IPS DF 6.9 (cell line): ENCODE measurements at places on chromosomes 7 and 10.

GRCh38 chr10:23951841-23952240, 257.1 kb upstream of the KIAA1217 start:
- no peak for DNase-seq

DNA sequence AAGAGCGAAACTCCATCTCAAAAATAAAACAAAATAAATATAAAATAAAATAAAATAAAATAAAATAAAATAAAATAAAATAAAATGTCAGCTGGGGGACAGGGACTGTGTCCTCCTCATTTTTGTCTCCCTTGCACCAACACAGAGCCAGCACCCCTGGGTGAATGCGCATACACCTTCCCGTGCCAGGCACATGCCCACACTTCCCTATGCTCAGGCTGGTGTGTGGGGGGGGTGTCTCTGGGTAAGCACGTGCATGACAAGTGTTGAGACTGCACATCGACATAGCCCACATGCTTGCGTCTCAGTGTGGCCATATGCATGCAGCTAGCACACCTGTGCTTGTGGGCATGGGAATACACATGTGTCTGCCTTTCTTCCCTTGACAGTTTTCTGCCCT, 24.7 kb upstream of the TLX1 start:
- DNase-seq = no peak

DNA sequence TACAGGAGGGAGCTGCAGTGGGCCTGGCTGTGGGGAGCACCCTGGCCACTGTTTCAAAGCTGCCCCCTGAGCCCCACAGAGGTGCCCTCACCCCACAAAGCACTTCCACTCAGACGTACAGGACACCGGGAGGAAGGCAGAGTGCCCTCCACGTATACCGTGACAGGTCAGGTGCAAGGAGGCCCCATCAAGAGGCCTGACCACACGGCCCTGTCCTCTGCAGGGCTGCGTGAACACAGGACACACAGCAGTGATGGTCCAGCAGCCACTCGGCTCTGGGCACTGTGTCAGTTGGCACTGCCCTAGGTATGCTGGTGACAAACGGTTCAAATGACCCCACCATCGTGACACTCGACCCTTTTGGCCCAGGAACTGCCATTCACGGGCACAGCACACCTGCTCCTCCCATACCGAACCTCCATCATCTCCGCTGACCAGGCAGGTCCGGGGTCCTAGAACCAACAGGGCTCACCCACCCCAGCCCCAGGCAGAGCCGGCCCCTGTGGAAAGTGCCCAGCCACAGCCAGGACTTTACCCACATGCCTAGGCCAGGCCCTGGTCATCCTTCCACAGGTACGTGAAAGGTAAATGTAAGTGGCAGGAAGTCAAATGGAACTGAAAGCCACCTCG, 560.9 kb downstream of the PTPRN2 start:
- DNase-seq = no peak

DNA sequence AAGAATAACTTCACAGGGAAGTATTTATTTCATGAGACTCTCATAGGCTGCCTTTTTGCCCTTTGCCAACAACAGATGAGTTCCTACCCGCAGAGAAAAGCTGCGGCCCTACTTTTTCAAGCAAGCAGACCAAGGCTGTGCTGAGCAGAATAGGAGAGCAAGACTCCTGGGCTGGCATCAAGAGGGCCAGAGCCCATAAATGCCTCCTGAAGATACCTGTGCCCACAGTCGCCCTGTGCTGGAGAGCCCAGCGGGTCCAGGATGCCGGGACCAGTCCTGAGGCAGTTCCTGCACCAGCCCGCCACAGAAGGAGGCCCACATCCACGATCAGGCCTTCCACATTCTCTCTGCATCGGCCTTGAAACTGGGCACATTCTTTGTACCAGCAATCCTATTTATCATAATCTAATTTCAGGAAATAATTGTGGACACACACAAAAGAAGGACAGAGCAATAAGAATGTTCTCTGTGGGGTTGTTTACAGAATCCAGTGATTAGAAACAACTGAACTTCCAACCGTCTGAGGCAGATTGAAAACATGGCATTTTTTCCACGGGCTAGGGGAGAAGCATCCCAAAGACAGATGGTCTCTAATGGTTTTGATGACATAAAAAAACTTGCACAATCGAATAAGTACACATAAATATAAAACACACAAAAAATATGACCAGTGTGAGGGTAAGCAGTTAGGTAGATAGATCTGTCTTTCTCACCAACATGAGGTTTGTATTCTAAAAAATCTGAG, 95.6 kb downstream of the CPXM2 start:
- no peak for DNase-seq

DNA sequence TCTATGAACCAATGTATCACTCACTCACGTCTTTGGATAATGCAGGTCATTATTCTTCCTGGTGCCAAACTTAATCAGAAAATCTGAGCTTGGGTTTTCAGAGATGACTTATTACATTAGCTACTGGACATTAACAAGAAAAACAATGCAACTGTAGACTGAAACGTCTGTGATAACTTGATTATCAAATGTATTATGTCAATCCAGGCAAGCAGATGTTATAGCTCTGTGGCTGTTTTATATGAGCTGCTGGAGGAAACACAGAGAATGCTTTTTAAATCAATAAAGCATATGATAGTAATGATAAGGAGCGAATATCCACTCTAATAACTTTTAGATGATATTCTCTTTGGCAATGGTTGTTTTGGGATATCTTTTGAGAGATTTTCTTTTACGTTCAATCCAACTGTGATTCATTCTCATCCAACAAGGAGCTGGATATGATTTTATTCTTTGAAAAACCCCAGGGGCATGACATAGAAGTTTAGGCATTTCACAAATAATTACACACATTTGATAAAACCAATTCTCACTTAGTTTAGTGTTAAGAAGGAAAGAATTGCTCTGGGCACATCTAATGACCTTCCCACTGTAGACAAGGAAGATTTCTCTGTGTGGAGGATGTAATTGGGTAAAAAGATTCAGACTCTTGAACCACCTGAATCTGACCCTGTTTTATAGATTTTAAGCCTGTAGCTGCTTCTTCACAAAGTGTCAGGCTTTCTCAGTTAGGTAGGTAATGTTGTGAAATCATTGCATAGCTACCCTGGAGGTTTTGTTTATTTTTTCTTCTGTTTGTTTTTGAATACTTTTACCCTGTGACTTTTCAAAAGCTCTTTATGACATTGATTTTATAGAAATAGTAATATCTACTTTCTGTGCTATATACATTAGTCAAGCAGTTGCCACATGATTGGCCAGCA, 1124.7 kb downstream of the DNAJB9 start:
- DNase-seq = no peak

DNA sequence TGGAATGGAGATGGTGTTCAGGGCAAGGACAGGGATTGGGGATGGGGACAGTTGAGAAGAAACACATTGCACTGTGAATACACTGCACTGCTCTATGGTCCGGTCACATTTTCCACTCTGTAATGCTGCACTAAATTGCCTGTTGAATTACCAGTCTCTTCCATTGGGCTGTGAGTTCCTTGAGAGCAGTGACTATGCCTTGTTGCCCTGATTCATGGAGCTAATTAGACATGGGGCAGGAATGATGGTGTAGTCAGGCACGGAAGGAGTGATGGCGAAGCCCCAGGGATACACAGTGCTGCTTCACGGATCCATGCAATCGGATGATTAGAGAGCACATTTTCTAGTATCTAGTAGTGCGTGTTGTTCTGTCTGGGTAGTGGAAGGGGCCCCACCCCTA, 25.4 kb upstream of the GPAM start:
- DNase-seq = no peak

- no peak for DNase-seq
Observed at GRCh38 chr7:11009631-11010030, 36.0 kb downstream of the PHF14 start.

GRCh38 chr10:110774069-110775019, 97.4 kb upstream of the PDCD4 start:
- DNase-seq = no peak

GRCh38 chr10:95864906-95865813, 42.6 kb upstream of the CC2D2B start:
- peak; percentile 31 for DNase-seq

DNA sequence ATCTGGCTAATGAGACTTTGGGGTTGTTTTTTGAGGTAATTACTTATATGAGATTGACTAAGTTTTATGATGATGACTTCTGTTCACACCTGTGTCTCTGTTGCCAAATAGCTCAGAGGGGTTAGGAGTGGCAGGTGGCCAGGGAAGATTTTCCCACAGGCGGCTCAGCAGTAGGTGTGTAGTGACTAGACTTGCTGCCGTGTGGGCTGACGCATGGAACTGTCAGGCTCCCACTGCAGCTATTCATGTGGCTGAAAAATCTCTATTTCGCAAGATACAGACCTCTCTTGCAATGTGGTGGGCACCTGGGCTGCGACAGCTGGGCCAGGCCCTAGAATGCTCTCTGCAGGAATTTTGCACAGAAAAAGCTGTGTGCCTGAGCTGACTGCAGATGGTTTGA, 1.4 kb downstream of the CPA4 start:
- no peak for DNase-seq

DNA sequence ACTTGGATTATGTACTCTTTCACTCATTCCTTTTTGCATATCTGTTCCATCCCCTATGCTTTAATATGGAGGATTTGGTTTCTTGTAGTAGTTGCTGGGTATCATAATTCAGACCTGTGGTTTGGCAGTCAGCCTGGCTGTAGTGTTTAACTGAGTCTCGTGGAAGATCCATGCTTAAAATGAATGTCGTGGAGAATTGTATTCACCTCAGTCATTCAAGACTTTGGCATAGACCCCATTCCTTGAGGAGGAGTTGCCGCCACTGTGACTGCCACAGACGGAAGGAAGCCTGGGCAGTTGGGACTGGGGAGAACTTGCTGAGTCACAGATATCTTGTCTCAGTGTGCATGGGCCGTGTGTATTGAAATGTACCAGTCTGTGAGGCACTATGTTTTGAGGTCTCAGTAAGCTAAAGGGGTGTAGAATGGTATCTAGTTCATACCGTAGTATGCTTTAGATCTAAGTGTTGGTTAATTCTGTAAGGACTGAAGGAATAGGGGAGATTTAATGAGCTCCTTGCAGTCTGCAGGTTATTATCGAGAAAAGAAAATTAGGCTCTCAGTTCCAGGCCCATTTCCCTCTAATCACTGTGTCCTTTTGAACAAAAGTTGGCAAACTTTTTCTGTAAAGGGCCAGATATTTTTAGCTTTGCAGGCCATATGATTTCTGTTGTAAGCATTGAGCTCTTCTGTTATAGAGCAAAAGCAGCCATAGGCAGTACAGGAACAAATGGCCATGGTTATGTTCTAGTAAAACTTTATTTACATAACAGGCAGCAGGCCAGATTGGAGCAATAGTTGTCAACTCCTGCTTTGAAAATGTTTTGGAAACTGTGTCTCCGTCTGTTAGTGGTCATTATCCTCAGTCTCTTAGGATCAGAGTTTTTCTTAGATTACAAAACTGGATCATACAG, 76.8 kb downstream of the TPST1 start:
- DNase-seq = no peak

- peak; percentile 94 for DNase-seq
Observed at GRCh38 chr7:150383710-150384397, 4.7 kb downstream of the ZNF775 start.

DNA sequence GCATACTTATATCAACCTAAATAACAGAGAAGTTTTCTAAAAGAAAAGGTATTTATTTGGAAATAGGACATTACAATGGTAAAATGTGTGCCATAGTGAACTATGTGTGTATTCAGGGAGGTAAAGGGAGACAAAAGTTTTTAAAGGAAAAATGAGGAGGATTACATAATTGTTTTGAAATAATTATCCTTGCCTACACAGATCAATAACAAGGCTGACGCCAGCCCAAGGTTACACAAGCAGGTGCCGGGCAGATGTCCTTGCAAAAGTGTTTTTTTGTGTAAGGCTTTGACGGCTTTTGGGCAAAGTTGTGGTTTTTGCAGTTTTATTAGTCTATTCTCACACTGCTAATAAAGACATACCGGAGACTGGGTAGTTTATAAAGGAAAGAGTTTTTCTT, 22.7 kb upstream of the SLC35B4 start:
- no peak for DNase-seq

- DNase-seq = peak; percentile 25
Observed at GRCh38 chr10:306675-307185, 171.5 kb downstream of the ZMYND11 start.

- no peak for DNase-seq
Observed at GRCh38 chr7:114356133-114356532, 58.5 kb upstream of the FOXP2 start.

DNA sequence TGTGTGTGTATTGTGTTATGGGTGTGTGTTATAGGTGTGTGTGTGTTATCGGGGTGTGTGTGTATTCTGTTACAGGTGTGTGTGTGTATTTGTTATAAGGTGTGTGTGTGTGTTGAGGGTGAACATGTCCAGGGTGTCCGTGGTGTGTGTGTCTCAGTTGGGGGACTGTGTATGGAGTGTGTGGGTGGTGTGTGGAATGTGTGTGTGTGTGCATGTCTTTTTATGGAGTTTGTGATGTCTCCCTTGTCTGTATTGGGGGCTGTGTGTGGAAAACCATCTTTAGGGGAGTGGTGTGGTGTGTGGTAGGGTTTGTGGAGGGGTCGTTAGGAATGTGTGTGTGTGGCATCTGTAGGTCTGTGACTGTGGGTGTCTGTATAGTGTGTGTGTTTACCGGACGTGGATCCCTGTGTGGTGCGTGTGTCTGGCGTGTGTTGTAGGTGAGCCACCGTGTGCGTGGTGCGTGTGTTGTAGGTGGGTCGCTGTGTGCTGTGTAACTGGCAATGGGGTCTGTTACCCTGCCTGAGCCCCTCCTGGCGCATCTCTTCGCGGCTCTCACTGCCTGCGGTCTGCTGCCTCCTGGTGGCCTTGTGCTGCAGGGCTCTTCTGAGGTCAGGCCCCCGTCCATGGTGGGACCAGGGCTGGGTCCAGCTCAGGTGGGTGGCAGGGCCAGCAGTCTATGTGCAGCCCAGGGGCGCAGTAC, 61.7 kb downstream of the PALD1 start:
- DNase-seq = peak; percentile 31

GRCh38 chr7:141200191-141201108, 126.6 kb downstream of the TMEM178B start:
- no peak for DNase-seq

GRCh38 chr10:10798864-10799192, 218.8 kb upstream of the CELF2 start:
- no peak for DNase-seq

GRCh38 chr7:28666154-28666553, 253.8 kb downstream of the CREB5 start:
- DNase-seq = no peak

- DNase-seq = no peak
Observed at GRCh38 chr10:51876503-51876902, 177.1 kb upstream of the CSTF2T start.

DNA sequence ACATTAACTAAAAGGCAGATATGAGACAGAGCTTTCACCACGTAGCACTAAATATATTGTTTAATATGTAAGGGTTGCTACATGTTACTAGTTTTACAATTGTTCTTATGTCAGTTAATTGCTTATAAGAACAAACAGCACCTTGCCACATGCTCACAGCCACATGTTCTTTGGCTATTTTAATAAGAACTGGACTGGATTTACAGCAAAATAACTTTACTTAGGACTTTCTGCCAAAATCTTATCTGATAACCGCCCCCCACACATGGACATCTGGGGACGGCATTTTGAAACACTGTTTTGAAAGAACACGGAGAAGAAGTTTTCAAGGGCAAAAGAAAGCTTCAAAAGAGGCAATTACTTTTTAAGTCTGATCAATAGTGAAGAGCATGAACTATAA, 45.3 kb downstream of the JAZF1 start:
- no peak for DNase-seq

GRCh38 chr7:44078521-44078920, 3.8 kb downstream of the POLM start:
- DNase-seq = no peak

GRCh38 chr7:73622909-73623797, 1.2 kb downstream of the MLXIPL start:
- DNase-seq = peak; percentile 76

GRCh38 chr10:69278446-69278963, at the start of gene HK1:
Gene HK1 (plus strand): TSS chr10:69278496.
- no peak for DNase-seq
